ENCODE measurements at places on chromosomes 3 and 15.
A peak's percentile ranks its signal among the peaks of the same experiment; 100 is the strongest.

DNA sequence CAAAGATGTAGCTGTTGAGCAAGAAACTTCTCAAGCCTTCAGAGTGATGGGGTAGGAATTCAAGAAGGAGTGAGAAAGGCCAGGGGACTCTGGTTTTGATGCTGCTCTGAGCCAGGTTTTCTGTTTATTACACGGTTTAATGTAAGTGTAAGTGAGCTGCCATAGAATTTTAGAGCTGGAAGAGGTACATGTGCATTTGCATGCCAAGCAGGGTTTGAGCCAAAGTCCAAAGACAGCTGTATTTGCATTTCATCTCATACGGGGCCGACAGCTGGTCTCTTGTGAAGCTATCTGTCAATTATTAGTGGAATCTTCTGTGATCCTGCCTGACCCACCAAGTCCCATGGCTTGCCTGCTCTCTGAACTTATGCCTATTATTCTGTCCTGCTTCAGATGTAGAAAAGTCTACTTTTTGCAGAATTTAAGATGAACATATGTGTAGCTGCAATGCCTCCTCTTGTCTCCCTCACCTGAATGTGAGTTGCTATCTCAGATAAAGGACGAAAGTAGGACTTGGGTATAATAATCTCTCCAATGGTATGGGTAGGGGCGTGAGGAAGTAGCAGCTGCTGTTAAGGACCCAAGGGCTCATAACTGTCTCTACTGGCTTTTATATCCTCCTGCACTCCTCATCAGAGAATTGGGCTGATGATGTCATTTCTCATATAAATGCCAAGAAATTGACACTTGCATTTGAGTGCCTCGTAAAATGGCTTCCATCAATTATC lies 160.0 kb downstream of the SQOR start:
- DNase-seq: no peak

GRCh38 chr3:72538070-72538745 lies 310.0 kb downstream of the SHQ1 start:
- DNase-seq: no peak

DNA sequence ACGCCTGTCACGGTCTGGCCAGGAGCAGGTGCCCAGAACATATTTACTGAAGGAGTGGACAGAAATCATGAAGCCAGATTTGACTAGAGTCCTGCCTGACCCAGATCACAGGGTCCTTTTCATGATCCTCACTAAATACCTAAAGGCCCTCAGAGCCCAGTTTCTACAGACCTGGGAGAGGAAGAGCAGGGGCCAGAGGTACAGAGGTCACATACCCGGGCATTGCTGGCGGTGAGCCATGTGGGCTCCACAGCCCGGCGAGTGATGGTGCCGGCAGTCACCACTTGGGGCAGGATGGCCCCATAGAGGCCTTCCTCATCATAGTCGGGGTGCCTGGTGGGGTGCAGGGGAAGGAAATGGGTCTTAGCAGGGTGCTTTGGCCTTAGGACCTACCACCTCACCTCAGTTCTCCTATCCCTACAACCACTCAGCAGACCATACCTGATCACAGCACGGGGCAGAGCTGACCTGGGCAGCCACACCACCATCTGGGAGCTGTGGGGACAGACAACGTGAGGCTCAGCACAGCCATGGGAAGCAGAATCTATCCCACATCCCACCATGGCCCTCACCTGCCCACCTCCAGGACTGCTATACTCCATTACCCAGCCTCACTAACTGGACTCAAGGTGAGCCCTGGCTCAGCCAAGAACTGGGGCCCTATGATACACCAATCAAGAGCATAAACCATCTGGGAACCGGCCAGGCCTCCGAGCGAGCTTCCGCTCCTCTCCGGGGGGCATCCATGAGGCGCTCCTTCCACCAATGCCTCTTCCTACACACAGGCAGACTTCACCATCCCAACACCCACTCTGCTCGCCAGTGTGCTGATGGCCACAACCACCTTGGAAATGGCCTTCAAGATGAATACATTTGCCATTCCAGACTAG lies 12.9 kb downstream of the POLG start:
- no peak for DNase-seq

GRCh38 chr15:89746386-89746780 lies 4.7 kb downstream of the MESP1 start:
- DNase-seq: no peak

DNA sequence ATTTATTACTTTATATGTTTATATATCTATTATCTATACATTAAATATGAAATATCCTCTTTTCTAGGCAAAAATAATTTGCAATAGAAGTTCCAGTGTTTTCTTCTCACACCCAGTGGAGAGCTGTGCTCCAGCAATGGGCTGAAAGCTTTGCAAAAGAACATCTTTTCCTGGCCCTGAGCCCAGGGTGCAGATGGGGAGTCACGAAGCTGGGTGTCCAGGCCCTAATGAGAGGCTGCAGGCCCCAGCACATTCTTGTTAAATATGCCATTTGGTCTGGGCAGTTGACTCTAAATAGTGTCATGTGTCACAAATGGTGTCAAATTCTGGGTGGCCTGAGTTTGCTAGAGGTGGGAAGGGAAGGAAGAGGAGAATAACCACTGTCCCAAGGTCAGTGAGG lies 5.7 kb downstream of the NTRK3 start:
- no peak for DNase-seq

GRCh38 chr15:44102675-44103254 lies 92.3 kb downstream of the FRMD5 start:
- DNase-seq: no peak

- DNase-seq: no peak
Measured at GRCh38 chr15:56729561-56729960, 3.7 kb downstream of the ZNF280D start.

DNA sequence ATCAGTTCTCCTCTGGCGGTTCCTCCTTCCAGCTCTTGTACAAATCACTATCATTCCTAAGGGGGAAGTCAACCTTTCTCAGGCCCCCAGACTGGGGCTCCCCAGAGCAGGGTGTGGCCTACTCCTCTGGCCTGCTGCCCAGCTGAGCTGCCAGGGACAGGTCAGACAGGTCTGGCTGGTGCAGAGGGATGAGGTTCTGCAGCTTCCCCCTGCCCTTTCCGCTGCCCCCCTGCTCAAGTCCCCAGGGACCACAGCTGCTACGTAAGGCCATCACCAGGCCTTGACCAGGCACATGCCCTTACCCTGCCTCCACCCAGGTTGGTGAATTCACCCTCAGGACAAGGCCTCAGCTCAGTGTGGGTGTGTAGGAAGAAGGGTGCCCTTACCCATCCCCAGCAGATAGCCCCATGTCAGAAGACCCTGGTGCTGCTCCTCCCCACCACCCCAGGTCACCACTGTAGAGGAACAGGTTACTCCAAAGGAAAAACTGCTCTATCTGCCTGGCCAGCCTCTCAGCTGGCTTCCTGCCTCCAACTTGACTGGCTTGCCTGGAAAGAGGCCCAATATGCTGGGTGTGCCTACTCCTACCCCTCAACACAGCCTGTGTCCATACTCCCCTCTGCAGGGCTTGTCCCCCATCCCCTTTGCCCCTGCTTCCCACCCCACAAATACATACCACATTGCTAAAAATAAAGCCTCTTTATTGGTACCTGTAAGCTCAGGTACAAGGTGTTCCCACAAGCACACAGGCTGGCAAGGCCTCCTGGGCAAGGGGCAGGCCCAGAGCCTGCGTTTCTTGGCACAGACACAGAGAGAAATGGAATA lies 12.0 kb downstream of the CSRNP1 start:
- DNase-seq: no peak

GRCh38 chr15:42239528-42240182 lies 31.6 kb upstream of the VPS39 start:
- no peak for DNase-seq

DNA sequence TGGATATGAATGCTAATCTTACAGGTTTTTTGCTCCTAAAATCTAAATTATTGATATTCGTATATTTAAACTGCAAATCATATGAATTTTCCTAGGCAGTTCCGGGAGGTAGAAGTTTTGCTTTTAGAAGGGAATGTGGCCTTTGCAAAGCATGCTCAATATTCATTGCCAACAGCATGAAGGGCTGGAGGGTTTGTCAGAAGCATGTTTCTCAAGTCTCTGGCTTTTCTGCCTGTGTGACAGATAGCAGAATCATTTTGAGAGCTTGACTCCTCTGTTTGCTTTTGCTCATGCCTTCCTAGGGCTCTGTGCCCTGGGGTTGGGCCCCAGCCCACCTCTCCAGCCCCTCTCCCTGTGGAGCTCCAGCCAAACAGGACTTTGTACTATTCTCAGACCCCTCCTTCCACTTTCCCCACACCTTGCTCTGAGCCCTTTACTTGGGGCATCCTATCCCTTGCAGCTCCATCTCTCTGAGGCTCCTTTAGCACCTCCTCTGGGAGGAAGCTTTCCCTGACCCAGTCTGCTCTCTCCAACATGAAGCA lies 91.3 kb downstream of the ARNT2 start:
- no peak for DNase-seq

- no peak for DNase-seq
Measured at GRCh38 chr3:110744723-110745122, 326.9 kb upstream of the NECTIN3 start.

DNA sequence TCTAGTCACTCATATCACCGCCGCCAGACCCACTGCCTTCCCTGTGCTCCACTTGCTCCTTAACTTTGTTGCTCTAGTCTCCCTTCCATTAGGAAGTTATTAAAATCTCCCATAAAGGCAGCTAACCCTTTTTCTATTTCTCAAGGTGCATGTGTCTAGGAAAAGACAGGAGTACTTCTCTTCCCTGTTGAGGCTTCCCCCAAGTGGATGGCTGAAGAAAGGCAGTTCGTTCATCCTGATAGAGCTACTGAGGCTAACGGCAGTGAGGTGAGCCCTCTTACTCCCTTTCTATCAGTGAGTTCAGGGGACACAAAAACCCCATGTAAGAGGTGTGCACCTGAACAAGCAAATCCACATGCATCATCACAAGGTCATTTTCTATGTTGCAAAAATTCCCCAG lies 397.8 kb downstream of the IGSF11 start:
- no peak for DNase-seq

- DNase-seq: peak; percentile 6
Measured at GRCh38 chr15:83106994-83107840, at the start of gene TM6SF1. Gene TM6SF1 (plus strand): TSS chr15:83107645. CDS start chr15:83107681, 36 bp downstream.

- no peak for DNase-seq
Measured at GRCh38 chr15:51094606-51095569, at the start of gene TNFAIP8L3. Gene TNFAIP8L3 (minus strand): TSS chr15:51094906. CDS start chr15:51094595, 311 bp downstream.

DNA sequence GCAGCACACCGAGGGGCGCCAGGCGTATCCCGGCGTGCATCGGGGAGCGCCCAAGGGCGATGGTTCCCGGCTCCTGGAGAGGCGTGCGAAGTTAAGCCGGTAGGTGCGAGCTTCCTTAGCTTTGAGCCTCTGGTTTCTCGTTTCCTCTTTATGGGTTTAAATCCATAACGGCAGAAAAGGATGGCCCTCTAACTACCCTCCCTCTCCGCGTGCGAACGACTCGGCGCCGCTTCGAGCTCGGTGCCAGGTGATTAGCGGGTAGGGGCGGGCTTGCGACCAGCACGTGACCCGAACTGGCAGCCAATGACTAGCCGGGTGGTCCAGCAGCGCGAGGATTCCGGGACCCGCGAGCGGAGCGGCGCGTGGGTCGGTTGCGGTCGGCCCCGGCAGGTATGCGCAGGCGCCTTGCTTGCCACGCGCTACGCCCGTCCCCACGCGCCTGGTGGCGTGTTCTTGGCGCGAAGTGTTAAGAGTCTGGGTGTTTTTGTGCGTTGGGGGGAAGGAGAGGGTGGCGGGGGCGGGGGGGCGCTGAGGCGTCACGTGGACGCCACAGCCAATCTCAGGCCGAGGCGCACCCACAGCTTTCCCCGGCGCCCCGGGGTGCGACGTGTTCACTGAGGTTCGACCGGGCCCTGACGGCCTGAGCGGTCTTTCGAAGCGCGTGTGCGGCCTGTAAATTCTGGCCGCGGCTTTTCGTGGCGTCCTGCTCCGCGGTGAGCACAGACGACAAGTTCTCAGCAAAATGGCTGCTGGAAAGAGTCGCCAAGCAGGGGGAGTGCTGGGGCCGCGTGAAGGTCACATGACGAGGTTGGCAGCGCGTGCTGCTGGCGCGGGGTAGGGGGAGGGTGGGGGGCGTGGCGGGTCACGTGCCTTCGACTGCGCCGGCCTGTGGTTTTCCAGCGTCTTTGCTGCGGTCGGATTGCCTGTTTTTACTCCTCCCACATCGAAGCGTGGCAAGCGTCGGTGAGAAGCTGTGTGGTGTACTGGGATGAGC lies 38.7 kb upstream of the MGA start:
- DNase-seq: peak; percentile 67

Data from activated gamma-delta T cell treated with Interleukin-2 at 50 U/mL for 16 hours (primary cell).